Forelimb muscle (tissue), 1 donor: ENCODE measurements at places on chromosomes 6 and 20.

DNA sequence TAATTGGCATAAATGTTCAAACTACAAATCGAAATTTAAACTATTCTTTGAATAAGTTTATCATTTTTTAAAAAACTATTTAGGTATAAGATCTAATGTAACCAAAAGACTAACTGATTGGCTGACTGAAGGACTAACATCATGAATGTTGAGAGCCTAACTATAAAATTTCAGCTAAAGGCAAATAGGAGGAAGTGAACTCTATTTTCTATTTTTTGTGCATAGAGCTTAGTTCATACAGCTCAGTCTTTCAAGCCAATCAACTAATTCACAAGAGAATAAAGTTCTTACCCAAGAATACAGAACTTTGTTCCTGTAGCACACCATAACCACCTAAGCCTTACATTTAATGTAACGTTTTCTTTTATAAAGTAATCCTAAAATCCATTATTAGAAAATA is 46.3 kb upstream of the STXBP5 start:
- DNase-seq: no peak

DNA sequence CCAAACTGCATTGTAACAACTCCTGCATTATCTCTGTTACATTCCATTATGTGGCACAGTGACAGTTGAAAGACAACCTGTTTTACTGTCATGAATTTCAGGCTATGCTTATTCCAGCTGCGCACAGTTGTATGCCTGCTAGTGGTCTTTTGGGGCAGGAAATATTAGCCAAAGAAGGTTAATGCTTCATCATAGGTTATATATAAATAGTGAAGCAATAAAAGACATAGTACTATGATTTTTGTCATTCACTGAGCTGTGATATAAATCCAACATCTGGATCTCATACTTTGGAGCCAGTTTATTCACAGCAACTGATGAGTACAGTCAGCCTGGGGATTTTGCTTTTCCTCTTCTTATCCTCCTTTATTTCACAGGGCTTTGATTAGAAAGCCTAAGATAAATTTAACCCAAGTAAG is 55.6 kb downstream of the FILIP1 start:
- peak; percentile 77 for DNase-seq

DNA sequence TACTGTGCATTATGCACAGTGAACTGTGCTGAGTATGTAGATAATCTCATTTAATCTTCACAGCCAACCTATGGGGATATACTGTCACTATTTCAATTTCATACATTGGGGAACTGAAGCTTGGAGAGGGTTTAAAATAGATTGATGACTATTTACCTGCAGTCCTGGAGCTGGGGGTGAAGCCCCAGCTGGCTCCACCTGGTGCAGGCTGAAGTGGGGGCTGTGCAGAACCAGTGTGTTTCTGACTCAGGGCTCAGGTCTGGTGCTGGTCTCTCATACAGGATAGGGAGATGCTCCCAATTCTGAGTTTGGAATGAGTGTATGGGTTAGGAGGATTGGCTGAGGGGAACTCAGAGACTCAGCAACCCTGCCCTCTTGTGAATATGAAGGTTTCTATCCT is 176.1 kb upstream of the CEP162 start:
- DNase-seq: no peak

DNA sequence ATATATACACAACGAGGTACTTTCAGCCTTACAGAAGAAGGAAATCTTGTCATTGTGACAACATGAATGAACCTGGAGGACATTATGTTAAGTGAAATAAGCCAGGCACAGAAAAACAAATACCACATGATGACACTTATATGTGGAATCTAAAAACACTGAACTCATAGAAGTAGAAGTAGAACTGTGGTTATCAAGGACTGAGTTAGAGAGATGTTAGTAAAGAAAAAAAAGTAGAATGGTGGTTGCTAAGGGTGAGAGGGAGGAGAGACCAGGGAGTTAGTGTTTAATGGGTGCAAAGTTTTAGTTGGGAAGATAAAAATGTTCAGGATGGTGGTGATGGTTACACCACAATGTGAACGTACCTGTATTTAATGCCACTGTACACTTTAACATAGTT is 4.8 kb upstream of the STX11 start:
- no peak for DNase-seq

DNA sequence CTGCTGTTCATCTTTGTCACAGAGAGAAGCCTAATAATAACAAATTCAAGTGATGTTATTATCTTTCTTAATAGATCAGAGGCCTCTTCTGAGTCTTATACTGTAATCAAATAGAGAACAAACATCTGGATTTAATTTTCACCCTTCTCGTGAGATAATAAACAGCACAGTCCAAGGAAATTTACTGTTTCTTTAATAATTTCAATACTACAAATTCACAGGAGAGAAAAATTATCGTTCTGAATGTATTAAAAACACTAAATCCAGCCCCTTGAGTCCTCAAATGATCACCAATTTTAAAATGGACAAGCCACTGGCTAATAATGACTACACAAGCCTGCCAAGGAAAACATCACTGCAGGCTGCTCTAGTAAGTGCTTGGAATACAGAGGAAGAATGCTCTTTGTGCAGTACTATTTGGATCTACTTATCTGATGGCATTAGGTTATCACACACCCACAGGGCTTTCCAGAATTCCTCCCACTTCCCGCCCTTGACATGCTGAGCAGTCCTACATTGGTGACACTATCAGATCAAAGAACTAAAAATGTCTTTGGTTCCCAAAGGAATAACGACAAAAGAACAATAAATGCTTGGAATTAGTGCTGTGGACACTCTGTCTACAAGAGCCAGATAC is 38.1 kb downstream of the SYNE1 start:
- DNase-seq: no peak

DNA sequence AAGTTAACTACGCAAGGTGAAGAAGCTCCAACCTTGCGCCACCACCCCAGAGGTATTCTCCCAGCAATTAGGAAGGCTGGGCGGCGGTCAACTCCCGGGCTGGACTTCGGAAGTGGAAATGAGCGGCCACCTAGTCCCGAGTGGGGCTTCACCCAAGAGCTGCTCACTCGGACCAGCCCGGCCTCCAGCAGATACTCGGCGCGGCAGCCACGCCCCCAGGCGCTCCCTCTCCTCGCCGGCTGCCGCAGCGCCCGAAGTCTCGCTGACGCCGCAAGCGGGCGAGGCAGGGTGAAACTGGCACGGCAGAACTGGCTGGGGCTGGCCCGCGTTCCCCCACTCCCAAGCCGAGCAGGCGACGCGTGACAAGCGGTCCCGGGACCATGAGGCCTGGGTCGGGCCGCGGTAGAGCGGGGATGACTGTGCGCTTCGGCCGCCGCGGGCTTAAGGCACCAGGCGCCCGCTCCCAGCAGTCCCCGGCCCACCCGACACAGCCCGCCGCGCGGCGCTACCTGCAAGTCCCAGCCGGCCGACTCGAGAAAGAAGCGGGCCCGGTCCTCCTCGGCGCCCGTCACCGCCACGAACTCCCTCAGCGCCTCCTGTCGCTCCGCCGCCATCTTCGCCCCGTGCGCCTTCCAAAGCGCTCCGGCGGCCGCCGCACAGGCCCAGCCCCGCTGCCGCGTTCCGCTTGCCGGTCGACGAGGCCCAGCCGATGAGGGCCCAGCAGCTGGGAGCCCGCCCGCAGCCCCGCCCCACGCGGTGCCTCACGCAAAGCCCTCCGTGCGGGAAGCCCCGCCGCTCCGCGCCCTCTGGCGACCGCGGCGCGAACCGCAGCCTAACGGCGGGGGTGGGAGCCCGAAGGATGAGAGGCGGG is at the start of gene NSFL1C:
TSS of gene NSFL1C (minus strand) at position 639 of the 871 bp plus-strand sequence. CDS start at position 614, 25 bp downstream.
- peak; percentile 72 for DNase-seq

- no peak for DNase-seq
Measured at GRCh38 chr6:20362623-20363022, 39.1 kb upstream of the E2F3 start.

DNA sequence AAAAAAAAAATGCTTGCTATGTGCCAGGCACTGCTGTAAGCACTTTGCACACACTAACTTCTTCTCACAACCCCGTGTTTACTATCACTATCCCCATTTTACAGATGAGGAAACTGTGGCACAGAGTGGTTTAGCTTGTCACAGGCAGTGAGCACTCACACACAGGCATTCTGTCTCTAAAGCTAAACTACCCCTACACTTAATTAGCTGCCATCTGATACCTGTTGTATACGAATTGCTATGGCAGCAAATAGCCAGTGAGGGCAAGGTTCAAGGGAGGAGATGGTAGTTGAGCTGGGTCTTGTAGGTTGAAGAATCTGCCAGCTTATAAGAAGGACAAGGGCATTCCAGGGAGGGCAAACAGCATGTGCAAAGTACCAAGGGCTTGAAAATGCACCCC is 5.2 kb downstream of the TNNC2 start:
- no peak for DNase-seq

- no peak for DNase-seq
Measured at GRCh38 chr6:89183294-89183693, 33.9 kb downstream of the GABRR1 start.

DNA sequence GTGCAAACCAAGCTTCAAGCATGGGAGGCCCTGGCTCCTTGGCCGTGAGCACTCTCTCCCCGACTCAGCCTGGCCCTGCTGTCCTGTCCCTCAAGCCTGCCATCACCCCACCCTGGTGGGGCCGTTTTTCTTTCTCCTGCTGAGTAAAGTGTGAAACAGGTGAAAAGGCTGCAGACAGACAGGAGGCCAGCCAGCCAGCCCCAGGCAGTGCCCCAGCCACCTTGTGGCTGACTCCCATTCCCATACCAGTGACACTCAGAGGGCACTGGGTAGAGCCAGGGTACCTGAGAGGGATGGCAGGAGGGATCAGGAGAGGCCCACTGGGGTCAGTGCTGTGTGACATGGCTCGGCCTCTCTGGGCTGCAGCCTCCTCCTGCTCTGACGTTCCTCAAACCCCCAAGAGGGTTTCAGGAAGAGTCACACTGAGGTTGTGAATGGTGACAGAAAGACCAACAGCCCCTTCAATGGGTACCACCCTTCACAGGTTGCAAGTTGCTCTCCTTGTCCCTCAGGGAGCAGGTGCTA is 35.9 kb upstream of the BPIFA2 start:
- no peak for DNase-seq

DNA sequence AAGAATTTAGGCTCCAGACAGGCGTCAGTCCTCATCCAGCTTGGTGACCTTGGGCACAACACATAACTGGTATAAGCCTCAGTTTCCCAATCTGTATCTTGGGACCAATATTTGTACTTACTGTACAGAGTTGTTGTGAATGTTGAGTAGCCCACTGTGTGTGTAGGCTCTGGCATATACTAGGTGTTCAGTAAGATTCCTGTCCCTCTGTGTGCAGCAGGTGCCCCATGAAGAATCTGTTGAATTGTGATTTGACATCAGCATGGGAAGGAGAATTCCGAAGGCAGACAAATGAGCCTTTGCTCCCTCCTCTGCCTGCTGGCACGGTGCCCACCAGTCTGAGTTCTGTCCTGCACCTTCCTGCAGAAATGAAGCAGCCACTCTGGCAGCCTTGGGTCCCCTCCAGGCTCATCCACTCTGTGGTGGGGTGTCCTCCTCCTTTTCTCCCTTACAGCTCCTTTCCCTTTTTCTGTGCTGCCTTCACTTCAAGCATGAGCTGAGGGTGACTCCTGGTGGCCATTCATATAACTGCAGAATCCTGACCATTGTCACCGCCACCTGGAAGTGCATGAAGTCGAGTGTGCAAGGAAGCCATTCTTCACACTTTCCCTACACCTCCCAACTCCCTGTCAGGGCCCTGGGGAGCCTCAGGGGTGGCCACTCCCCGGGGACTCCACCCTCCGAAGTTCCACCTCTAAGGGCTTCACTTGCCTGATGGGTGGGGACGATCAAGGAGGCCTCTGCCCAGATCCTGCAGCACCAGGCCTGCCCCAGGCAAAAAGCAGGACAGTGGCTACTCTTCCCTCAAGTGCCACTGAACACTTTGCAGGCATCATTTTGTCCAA is 48.2 kb downstream of the MRPL14 start:
- no peak for DNase-seq

GRCh38 chr6:32622545-32623401 is 14.4 kb upstream of the HLA-DQA1 start:
- no peak for DNase-seq

GRCh38 chr6:159043251-159043650 is 1.5 kb downstream of the TAGAP start:
- no peak for DNase-seq

DNA sequence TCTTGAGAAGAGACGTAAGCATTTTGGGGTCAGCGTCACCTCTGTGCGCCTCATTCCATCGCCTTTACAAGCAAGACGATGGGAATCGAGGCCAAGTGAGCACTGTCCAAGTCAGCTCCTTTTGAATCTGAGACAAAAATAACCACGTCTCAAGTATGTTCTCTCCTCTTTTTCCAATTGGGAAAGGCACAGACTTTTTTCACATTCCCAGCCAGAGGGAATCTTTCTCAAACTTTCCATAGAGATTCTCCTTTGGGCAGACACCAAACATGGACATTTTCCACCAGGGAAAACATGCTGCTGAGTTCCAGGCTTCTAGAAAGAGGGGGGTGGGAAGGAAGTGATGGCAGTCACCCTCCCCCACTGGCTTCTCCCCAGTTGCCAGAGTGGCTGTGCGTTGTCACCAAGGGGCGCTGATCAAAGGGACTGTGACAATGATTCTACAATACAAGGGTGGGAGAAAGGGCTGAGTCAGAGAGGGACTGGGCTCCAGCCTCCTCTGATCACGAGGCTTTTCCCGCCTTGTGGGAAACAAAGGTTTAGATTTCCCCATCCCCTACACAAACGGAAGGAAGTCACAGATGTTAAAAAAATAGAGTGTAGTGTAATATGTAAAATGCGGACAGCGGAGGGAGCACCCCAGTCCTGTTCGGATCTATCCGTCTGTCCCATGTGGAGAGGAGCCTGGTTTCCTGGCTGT is 281.9 kb upstream of the RNF24 start:
- DNase-seq: peak; percentile 46

- no peak for DNase-seq
Measured at GRCh38 chr6:143007646-143008045, 53.0 kb upstream of the AIG1 start.

DNA sequence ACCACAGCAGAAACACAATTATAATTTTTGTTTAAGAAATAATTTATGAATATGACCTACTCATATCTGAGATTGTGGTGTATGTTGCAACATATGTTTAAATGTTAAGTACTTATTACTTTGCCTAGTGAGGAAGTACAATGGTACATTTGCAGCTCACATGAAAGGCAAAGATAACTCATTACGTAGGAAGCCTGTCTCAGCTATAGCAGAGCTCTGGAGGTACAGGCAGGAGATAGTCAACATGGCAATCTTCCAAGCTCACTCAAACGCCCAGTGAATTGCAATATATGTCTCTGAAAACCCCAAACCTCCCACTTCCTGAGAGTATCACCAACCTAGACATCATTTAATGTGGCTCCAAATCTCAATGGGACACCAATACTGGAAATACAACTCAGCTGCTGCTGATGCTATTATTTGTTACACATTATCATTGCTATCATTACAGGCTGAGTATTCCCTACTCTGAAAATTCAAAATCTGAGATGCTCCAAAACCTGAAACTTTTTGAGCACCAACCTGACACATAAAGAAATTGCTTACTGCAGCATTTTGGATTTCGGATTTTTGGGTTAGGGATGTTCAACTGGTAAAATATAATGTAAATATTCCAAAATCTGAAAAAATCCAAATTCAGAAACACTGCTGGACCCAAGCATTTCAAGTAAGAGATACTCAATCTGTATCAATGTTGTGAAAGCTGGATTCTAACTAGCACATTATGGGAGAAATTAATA is 25.1 kb upstream of the GSTA4 start:
- DNase-seq: no peak
